ENCODE measurements at places on chromosomes 1 and 21.

GRCh38 chr1:45530632-45531135 is 9.0 kb upstream of the PRDX1 start:
- DNase-seq: no peak

- no peak for DNase-seq
Observed at GRCh38 chr1:40973912-40974311, 5.6 kb upstream of the CTPS1 start.

GRCh38 chr1:16198444-16199156 is 13.9 kb downstream of the ARHGEF19 start:
- DNase-seq: no peak

GRCh38 chr1:76463278-76463677 is 388.7 kb downstream of the ST6GALNAC3 start:
- DNase-seq: no peak

DNA sequence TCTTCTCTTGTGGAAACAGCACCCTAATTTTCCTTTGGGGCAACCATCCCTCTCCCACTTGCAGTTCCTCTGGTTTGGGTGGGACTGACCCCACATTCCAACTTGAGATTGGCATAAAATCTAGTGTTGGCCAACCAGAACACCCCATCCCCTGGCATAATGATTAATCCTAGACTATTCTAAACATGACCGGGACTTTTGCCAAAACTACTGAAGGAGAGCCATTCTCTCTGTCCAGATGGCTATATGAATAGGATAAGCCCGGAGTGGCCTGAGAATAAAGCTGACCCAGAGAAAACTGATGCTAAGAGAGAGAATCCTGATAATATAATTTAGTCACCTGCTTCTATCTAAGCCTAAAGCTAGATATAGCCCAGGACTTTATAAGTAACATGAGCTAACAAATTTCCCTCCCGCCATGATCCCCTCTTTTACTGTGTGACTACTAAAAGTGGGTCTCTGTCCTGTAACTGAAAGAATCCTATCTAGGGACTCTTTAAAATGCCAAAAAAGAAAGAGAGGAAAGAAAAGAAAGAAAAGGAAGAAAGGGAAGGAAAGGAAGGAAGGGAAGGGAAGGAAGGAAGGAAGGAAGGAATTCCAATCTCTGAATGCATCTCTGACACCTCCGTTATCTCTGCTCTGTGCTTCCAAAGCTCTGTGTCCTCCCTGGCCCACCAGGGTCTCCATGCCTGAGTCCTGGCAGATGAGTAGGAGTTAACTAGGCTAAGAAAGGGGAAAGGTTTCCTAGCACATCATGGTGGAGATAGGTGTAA is 28.0 kb upstream of the NRDC start:
- DNase-seq: no peak

- no peak for DNase-seq
Observed at GRCh38 chr1:14500041-14500440, 98.4 kb upstream of the KAZN start.

DNA sequence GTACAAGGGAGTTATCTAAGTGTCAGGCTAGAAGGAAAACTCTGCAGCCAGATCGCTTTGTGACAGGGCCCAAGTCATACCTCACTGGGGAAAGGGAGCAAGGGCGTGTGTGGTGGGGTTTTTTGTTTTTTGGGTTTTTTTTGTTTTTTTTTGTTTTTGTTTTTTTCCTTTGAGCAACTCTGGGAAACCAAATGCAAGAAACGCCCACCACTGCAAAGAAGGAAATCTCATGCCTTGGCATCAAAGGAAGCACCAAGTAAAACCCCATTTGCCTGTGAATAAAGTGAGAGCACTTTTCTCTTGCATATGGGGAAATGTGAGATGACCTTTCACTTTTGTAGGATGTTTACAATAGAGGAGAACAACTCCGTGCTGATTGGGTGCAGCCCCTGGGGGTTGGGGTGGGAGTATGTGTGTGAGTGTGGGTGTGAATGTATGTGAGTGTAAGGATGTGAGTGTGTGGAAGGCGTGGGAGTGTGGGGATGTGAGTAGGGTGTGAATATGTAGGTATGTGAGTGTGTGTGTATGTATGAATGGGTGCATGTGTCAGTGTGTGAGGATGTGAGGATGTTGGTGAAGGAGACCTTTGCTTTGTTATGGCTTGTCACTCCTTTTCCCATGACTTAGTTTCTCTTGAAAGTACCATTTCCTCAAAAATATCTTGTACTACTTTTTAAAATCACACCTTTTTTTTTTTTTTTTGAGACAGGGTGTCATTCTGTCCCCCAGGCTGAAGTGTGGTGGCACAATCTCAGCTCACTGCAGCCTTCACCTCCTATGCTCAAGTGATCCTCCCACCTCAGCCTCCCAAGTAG is 34.6 kb downstream of the IL12RB2 start:
- DNase-seq: no peak

DNA sequence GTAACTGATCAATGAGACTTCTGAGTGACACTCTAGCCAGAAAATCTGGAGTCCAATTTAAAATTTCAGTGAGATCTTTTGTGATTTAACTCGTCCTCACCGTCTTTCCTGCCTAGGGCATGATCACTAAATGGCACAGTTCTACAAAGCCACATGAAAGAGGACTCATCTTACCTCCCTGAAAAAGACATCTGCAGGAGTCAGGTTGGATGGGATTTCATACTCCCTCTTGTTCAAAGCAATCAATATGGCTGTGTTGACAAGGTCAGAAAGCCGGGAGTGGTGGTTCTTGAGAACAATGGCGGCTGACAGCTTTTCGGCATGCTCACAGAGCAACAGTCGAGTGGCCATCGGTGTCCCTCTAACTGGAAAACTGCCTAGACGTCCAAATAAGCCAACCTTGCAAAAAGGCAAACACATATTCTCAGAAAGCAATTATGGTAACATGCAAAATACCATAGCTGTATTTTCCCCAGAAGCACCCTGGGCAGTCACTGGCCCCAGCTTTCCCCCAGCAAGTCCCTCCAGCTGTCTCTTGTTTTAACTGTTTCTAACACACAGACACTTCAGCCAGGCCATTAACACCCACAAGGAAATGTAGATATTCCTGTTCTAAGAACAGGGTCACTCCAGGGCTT is 36.6 kb upstream of the ACTA1 start:
- no peak for DNase-seq

DNA sequence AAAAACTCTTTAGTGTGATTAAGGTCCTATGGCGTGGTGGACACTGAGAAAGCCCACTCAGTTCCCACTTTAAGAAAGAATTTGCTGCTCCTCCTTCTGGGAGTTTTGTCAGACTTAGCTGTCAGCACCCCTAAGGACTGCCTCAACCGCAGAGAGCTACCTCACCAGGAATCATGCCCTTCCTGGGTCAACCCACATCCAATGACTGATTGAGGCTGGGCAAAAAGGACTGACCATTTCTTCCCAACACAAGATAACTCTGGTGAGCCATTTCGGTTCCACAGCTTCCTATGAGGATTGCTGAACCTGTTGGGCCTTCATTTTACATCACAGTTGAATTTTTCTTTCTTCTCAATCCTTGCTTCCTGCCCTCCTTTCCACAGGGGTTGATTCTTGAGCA is 197.9 kb downstream of the NCAM2 start:
- no peak for DNase-seq

DNA sequence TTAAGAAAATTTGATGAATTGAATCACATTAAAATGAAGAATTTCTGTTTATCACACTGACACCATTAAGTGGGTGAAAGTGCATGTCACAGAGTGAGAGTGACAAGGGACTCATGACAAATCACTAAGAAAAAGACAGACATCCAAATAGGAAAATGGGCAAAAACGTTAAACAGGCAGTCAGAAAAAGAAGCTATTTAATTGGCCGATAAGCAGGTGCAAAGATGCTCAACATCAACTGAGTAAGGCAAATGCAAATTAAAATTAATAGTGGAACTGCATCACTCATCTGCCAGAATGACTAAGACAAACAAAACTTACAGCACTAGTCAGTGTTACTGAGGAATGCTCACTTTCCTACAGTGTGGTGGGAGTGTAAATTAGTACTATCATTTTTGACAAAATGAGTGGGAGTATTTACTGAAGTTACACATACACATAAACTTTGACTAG is 39.2 kb upstream of the RUNX1 start:
- DNase-seq: no peak

GRCh38 chr1:42552636-42553035 is 89.5 kb downstream of the CCDC30 start:
- DNase-seq: no peak

DNA sequence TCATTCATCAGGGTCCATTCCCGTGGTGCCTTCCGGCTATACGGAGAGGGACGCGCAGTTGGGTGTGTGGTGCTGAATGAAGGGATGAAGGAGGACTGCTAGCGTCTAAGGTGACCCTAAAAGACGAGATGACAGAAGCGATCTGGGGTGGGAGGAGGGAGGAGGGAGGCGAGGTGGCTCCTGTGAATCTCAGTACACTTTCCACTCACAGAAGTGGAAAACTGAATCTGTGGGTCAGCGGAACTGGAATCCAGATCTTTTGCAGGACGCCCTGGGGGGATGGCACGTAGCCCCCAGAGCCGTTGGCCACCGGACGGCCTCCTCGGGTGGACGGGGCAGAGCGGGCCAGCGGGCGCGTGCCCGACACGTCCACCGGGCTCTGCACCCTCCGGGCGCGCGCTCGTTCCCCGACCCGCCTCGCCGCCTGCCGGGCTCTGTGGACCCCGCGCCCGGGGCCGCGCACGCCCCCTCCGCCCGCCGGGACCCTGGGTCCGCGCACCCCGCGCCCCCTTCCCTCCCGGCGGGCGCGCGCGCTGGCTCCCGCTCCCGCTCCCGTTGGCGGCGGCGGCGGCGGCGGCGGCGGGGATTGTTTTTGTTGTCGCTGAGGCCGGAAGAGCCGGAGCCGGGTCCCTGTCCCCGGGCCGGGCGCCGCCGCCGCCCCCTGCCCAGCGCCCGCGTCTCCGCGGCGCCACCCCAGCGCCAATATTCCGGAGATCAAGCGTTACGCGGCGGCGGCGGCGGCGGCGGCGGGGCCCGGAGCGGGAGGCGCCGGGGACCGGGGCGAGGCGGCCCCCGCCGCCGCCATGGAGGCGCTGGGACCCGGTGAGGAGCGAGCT is at the start of gene AGO4:
Gene AGO4, plus strand, starts transcription at position 403 of the 836 bp plus-strand sequence. Its CDS starts 401 bp downstream, at position 804.
- no peak for DNase-seq

DNA sequence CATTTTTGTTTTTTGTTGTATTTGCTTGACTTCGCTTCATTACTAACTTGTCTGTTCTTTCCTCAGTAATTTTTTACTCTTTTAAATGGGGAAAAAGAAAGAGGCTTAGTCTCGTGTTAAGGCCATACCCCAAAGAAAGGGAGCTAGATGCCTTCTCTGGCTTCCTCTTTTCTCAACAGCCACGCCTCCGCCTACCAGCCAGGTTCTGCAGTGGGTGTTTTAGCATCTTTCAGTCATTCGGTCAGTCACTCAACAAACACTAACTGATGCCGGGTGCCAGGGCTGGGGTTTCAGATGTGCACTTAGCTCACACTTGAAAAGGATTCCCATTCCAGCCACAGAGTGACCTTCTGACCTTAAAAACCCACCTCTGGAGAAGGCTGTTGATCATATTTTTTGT is 46.3 kb upstream of the VAV3 start:
- DNase-seq: no peak

DNA sequence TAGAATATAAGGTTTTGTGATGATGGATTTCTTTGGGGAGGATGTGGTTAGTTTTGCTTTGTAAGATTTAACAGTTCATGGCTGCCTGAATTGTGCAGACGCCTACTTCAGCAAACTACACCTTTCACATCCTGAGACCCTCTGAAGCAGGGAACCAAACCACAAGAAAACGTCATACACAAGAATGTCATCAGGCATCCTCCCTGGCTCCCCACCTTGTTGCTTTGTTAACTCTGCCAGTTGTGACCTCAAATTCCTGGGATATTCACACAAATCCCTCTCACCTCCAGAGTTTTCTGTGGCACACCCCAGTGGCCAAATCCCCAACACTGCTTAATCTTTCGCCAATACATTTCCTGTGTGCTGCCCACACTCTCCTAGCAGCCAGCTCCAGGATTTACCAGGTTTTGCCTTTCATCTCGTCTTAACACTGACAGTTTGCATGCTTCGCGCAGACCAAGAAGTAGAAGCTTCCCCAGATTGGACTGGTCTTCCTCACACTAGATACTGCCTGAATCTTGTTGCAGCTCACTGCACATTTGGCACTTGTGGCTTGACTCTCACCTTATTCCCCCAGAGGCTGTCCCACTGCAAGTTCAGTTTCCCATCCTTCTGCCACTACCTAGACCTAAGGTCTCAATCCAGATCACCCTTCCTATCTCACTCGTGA is 51.1 kb upstream of the CTTNBP2NL start:
- no peak for DNase-seq

DNA sequence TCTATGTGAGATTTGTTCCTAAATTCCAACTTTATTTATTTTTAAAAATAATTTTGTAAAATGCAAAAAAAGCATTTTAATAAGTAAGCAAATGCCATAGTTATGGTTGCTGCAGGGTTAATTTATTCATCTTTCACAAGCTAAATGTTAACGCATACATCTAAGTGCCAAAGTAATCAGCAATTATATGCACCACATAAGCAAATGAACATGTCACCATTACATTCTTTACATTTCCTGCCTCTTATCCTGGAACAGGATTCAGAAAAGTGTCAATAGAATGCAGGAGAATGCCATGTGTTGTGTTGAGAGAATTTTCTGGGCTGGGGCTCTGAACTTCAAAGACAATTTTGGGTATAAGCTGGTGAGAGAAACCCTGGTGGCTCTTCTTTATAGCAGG is 136.6 kb downstream of the GRIK1 start:
- no peak for DNase-seq

DNA sequence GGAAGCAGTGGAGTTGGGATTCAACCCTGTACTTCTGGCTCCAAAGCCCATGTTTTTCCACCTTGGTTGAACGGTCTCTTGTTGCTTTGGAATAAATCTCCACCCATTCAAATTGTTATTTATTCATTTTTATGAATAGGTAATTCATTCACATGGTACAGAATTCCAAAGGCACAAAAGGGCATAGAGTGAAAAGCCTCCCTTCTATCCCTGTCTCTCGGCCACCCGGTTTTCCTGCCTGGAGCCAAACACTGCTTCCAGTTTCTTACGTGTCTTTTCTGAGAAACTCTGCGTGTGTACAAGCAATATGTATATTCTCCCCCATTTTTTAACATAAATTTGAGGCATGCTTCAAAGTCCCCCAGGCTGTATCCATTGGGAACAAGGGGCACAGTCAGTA is 3.9 kb downstream of the EXTL1 start:
- DNase-seq: no peak

- no peak for DNase-seq
Observed at GRCh38 chr1:160363951-160364735, 2.7 kb upstream of the NHLH1 start.

DNA sequence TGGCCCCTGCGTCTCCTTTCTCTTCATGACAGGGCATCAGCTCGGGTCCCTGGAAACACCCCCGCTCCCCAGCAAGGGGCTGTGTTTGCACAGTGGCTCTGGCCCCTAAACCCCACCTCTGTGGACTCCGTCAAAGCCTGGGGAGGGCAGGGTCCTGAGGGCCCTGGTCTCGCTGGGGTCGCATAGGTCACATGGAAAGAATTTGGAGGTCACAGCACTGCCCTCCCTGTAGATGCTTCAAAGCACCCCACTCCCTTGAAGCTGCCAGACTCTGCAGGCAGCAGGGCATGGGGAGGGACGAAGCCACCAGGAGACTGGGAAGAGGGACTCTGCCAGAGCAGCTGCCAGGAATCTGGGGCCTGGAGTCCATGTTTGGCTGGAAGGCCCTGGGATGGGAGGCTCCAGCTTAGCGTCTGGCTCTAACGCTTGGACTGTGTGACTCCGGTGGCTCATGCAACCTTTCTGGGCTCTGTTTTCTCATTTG is 36.6 kb upstream of the ECE1 start:
- DNase-seq: no peak

- DNase-seq: no peak
Observed at GRCh38 chr1:61926597-61926996, 184.3 kb downstream of the PATJ start.

GRCh38 chr1:31302709-31303441 is 6.0 kb downstream of the ZCCHC17 start:
- DNase-seq: no peak

GRCh38 chr1:93155335-93155734 is 24.9 kb downstream of the TMED5 start:
- no peak for DNase-seq
